ENCODE measurements at places on chromosomes 2 and 18.
A peak's percentile ranks its signal among the peaks of the same experiment; 100 is the strongest.

DNA sequence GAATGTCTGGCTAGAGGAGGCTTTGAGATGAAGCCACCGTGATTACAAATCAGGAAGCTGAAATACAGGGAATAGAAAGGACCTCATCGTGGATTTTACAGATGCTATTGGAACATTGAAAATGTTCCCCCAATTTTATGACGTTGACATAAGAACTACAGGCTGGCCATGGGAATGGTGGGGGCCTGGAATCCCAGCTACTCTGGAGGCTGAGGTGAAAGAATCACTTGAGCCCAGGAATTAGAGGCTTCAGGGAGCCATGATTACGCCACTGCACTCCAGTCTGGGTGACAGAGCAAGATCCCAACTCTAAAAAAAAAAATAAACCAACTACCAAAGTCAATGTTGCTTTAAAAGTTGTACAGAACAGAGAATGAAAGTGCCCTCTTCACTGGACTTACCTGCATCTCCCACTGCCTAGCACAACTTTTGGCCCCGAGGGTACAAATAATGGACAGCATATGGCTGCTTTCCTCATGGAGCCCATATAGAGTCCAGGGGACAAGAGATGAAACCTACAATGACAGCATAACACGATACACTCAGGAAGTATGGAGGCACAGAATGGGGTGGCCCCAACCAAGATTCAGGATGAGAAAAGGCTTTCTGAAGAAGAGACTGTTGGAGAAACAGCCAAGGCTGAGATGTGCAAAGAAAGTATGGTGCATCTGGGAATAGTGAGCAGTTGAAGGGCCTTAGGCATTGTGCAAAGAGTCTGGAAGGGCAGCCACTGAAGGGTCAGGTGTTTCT is 254.8 kb downstream of the MYCN start:
- DNase-seq = no peak

- DNase-seq = no peak
Measured at GRCh38 chr2:197885587-197885986, 81.2 kb downstream of the PLCL1 start.

DNA sequence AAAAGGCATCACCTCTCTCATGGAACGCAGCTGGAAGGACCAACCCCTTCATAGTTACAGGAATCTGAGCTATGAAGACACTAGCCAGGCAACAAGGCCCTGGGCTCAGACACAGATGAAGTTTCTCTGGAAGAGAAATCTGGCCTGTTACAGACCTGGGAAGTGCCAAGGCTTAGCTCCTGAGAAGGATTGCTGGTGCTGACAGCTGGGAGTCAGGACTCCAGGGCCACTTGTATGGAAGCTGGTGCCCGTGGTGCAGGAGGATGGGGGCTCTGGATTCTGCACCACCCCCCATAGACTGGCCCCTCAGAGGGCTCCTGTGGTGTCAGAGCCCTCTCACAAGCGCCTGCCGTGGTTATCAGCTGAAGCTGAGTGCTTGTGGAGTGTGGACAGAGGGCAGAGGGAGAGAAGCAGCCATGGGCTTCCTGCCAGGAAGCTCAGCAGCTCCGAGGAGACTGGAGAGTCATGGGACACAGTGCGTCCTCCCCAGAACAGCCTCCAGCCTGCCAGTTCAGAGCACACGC is 87.3 kb upstream of the LCLAT1 start:
- DNase-seq = peak; percentile 69

GRCh38 chr2:169739351-169739750 is 5.7 kb downstream of the KLHL23 start:
- peak; percentile 25 for DNase-seq

DNA sequence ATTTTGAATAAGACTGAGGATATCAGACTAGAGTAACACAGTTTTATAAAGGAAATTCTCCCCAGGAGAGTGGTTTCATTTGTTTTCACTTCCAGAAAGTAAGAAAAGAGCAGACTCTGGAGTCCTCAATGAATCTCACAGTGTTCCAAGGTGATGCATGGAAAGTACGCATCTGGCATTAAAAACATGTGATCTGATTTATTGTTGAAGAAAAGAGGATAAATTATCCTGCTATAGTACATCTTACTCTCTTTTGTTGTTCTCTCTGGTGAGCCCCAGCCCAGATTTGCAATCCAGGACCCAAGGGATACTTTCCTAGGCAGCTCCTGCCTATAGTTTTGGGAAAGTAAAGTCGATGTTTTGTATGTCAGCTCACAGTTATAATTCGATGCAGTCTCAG is 285.9 kb downstream of the CTNNA2 start:
- DNase-seq = no peak

Data from small intestine (tissue), 16 donors.